ENCODE measurements at places on chromosomes 7 and 10.
A peak's percentile ranks its signal among the peaks of the same experiment; 100 is the strongest.

DNA sequence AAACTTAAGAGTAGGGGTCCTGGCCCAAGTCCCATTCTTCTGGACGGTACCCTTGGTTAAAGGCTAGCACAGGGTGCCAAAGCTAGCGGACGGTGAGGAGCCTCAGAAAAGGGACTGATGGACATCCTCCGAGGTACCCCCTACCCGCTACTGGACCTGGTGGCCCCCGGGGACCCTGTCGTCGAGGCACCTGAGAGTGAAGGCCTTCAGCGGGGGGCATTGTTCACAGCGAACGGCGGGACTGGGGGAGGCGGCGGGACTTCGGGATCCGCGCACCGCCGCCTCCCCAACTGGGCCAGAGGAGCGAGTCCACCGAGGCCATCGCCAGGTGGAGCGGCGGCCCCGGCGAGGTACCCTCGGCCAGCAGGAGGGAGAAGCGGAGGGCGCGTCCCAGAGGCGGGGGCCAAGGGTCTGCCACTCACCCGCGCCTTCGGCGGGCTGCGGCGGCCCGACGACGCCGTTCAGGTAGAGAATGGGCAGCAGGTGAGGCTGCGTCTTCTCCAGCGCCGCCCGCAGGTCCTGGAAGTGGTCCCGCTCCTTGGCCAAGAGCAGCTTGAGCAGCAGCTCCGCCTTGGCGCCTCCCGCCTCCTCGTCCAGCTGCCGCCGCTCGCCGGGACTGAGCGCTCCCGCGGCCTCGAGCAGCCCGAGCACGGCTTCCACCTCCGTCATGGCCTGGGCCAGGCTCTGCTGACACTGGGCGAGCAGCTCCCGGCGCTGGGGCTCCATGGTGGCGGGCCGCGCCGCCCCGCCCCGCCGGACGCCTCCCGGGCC lies 575 bp downstream of the DLG5 start:
- peaks cover 37% of the 10 kb centered on the region for H3K4me1 ChIP-seq
- no peaks in the 10 kb centered on the region for H3K36me3 ChIP-seq
- H3K27ac ChIP-seq, result peak overlapping the region; percentile 72

DNA sequence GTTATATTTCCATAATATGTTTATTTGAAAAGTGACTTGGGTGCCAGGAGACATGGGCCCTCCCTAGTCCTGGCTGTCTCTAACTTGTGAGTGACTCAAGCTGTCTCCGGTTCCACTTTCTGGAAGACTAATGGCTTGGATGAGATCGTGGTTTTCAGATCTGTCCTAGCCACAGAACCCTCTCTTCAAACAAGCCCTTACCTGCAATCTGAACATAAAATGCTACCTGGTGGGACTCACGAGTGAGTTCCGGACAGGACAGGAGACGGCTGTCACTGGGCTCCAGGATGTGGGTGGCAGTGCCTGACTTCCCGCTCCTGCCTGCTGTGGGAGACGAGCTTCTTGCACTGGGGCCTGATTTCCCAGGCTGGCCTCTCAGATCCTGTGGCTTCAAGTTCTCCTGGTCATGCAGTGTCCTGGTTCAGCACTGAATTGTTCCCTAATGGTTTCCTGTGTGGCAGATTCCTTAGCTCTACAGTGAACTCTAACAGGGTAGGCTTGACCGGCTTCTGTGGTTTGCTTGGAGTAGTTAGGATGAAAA lies 26.0 kb upstream of the PFKFB3 start:
- no peak for DNase-seq
- H3K36me3 ChIP-seq, result no peaks in the 10 kb centered on the region
- peak overlapping the region; percentile 10 for H3K27ac ChIP-seq
- H3K4me3 ChIP-seq, result no peak overlapping the region
- no peaks in the 10 kb centered on the region for H3K4me1 ChIP-seq

DNA sequence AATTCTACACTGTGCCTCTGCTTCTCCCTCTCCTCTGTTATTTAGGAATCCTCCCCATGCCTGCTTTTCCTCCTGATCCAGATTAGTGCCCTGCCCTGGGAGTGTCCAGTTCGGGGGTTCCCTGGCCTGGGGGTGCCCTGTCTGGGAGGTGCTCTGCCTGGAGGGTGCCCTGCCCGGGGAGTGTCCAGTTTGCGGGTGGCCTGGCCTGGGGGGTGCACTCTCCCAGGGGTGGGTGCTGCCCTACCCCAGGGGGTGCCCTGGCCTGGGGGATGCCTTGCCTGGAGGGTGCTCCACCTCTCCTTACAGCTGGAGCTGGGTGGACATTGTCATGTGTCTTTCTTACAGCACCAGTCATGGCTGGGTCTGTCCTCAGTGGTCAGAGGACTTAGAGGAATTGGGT lies 20.2 kb downstream of the RAMP3 start:
- no peaks in the 10 kb centered on the region for H3K27me3 ChIP-seq
- no peaks in the 10 kb centered on the region for H3K4me1 ChIP-seq
- no peak overlapping the region for H3K27ac ChIP-seq
- no peak for DNase-seq
- no peak overlapping the region for H3K4me3 ChIP-seq

- H3K4me1 ChIP-seq, result no peaks in the 10 kb centered on the region
- no peak overlapping the region for H3K4me3 ChIP-seq
- DNase-seq, result no peak
- no peak overlapping the region for H3K27ac ChIP-seq
Observed at GRCh38 chr7:5222841-5223411, 32.9 kb downstream of the WIPI2 start.

DNA sequence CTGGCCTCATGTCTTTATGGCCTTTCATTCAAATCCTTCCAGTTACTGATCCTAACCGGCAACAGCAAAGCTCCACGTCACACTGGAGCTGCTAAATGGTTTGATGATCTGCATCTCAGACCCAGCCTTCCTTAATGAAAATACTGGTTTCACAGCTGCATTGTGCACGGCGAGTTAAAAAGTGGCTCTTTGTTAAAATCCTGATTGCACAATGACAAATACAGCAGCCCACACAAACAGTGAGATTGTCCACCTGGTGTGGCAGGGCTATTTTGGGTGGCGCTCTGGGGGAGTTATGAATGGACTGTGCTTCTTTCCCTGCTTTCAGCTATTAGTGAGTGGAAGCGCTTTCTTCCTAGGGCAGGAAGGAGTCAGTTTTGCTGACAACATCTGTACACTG lies 63.4 kb upstream of the C1QL3 start:
- H3K27ac ChIP-seq, result no peak overlapping the region
- no peaks in the 10 kb centered on the region for H3K36me3 ChIP-seq
- no peak overlapping the region for H3K4me3 ChIP-seq

- no peak for DNase-seq
- no peak overlapping the region for H3K4me3 ChIP-seq
- H3K36me3 ChIP-seq, result no peaks in the 10 kb centered on the region
- no peaks in the 10 kb centered on the region for H3K4me1 ChIP-seq
- no peak overlapping the region for H3K27ac ChIP-seq
Observed at GRCh38 chr7:140005754-140006503, 56.8 kb downstream of the PARP12 start.

GRCh38 chr10:121998462-121998861 lies 9.5 kb downstream of the TACC2 start:
- H3K36me3 ChIP-seq, result no peaks in the 10 kb centered on the region
- H3K4me3 ChIP-seq, result no peak overlapping the region
- H3K4me1 ChIP-seq, result no peaks in the 10 kb centered on the region
- DNase-seq, result no peak
- H3K27me3 ChIP-seq, result no peaks in the 10 kb centered on the region

DNA sequence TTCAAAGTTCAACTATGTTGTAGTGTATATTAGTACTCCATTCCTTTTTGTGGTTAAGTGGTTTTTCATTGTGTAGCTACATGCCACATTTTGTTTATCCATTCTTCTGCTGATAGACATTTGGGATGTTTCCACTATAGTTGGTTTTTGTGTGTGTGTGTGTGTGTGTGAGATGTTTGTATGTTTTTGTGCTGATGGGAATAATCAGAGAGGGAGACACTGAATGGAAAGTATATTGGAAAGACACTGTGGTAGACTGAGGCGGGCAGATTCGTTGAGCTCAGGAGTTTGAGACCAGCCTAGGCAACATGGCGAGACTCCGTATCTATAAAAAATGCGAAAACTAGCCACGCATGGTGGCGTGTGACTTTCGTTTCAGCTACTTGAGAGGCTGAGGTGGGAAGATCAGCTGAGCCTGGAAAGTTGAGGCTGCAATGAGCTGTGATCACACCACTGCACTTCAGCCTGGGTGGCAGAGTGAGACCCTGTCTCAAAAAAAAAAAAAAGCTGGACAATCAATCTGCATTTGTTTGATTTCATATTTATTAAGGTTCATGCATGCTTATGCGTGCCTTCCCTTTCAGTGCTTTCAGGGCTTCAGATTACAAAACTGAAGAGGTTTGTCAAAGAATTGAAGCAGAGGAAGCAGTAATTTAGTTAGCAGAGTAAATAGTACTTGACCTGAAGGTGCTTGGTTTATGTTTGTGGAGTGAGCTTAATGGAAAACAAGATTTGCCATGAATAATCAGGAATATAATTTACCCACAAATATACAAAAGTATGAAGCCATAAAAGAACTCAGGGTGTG lies 14.7 kb downstream of the SEC24C start:
- no peak overlapping the region for H3K4me3 ChIP-seq
- no peaks in the 10 kb centered on the region for H3K4me1 ChIP-seq
- no peak for DNase-seq
- H3K36me3 ChIP-seq, result peaks cover 82% of the 10 kb centered on the region

- no peaks in the 10 kb centered on the region for H3K4me1 ChIP-seq
- H3K4me3 ChIP-seq, result no peak overlapping the region
- H3K27ac ChIP-seq, result no peak overlapping the region
Observed at GRCh38 chr10:71408436-71409225, 11.9 kb downstream of the CDH23 start.

DNA sequence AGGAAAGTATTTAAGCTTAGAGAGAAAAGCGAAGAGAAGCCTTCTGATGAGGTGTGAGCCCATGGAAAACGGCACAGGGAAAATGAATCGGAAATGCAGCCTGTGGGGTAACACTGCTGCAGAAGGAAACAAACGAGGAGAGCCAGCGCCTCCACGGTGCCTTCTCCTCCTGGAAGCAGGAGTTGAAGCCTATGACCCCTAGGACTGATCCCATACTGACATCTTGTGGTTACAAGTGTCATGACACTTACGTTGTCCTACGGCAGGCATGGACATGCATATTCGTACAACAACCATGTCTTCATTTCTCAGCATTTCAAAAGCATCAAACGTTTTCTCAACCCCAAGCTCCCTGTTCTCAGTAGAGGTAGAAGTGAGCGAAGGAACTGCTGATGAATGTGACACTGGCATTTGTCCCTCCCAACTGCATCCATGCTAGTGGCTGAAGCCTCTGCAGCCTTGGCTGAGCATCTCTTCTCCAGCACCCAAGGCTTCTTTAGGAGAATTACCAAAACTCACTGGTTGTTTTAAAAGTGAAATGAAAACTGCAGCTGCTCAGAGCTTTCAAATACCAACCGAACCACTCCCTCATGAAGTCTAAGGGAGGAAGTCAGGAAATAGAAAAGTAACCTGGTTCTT lies 160.2 kb downstream of the JAZF1 start:
- no peak overlapping the region for H3K27ac ChIP-seq
- peak; percentile 29 for DNase-seq
- H3K4me1 ChIP-seq, result no peaks in the 10 kb centered on the region
- no peak overlapping the region for H3K4me3 ChIP-seq

DNA sequence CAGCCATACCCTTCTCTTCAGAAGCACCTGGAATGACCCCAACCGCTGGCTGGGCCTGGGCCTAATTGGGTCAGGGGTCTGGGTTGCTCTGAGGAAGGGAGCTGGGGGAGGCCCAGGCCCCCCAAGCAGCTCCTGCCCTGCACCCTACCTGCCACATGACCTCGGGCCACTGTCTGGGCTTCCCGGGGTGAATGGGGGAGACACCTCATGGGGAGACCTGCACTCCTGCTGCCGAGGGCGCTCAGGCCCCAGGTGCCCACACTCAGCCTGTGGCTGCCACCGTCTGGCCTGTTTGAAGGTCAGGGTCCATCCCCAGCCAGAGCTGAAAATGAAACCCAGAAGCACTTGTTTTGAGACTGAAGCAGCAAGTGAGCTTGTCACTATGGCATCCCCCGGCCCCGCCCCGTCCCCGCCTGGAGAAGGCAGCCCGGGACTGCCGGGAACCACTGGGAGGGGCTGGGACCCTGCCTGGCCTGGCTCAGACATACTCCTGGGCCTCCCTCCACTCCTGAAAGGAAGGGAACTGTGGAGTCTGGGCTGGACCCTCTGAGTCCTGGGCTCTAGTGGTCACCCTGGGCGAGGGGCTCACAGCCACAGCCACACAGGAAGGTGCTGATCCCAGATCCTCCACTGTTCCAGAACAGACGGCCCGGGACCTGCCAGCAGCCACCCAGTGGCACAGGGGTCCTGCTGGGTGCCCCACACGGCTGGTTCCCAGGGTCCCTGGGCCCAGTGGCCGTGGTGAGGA lies 7.4 kb upstream of the MICALL2 start:
- peak overlapping the region; percentile 94 for H3K27ac ChIP-seq
- H3K4me3 ChIP-seq, result no peak overlapping the region
- DNase-seq, result peak; percentile 65
- peaks cover 59% of the 10 kb centered on the region for H3K4me1 ChIP-seq
- H3K36me3 ChIP-seq, result no peaks in the 10 kb centered on the region
- no peaks in the 10 kb centered on the region for H3K27me3 ChIP-seq

DNA sequence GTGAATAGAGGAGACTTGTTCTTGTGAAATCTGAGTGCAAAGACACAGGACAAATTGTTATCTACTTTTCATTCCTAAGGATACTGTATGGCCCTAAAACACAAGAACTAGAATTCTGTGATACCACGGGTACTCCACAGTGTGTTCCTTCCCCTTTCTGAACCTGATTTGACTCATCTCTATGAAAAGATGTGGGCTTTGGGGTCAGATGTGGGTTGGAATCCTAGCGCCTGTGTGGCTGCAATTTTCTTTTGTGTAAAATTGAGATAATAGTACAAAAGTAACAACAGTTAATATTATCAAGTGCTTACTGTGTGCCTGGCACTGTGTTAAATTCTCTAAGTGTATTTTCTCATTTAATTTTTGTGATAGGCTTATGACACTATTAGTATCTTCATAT lies 8.1 kb downstream of the SRGN start:
- no peak overlapping the region for H3K4me3 ChIP-seq
- no peak for DNase-seq
- no peaks in the 10 kb centered on the region for H3K36me3 ChIP-seq
- no peaks in the 10 kb centered on the region for H3K27me3 ChIP-seq
- no peak overlapping the region for H3K27ac ChIP-seq

GRCh38 chr7:67673861-67674260 lies 677.2 kb downstream of the TYW1 start:
- no peak for DNase-seq
- H3K36me3 ChIP-seq, result no peaks in the 10 kb centered on the region
- H3K27ac ChIP-seq, result no peak overlapping the region

DNA sequence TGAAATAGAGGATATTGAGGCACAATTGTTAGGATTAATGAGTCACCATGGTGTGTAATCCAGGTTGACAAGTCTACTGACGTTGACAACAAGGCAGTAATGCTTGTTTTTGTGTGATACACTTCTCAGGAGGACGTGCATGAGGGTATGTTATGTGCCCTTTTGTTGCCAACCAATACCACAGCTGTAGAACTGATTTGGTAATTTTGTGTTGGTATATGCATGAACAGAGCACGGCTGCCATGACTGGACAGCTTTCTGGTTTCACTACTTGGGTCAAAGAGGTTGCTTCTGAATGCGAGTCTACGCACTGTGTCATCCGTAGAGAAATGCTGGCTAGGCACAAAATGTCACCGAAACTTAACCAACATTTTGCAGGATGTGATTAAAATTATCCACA lies 32.9 kb downstream of the PHTF2 start:
- no peak overlapping the region for H3K27ac ChIP-seq
- no peaks in the 10 kb centered on the region for H3K27me3 ChIP-seq
- no peak overlapping the region for H3K4me3 ChIP-seq
- no peaks in the 10 kb centered on the region for H3K4me1 ChIP-seq
- H3K36me3 ChIP-seq, result peaks cover 3% of the 10 kb centered on the region
- no peak for DNase-seq
